ENCODE measurements at places on chromosomes 11 and 22. TPM values are rescaled to one million over a fixed set of nuclear protein-coding genes. Genes with fewer than 3 reads are reported as not detected.

Gene DCDC1
- 0.59 TPM for total RNA-seq

Gene NAV2
- total RNA-seq, result 6.8 TPM

GRCh38 chr11:10805741-10806140 is 3.0 kb downstream of the EIF4G2 start:
- no peak for DNase-seq

DNA sequence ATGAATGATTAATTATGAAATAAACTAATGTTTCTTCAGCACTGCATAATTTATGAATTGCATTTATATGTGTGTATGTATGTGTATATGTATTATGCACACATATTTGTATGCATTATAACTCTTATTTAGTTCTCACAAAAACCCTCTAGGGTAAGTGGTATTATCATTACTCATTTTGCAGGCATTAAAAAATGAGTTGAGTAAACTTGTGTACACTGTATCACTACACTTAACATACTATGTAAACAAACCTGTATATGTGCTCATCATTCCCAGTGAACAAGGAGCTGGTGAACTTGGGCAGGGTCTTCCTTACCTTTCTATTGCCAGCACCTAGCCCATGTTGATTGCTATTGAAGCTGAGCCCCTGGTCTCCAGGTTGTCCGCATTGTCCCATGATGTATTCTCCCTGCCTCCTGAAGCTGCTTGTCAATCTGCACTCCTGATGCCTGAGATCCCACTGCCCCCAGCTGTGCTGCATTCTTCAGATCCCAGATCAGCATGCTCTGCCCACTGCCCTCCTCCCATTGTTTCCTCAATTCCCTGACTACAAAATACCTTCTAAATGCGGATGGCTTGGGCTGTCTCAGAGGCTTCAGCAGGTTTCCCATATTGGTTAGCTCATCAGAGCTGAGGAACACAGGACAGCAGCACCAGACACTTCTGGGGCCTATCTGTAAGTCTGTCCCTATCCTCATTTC is 267.9 kb upstream of the SESN3 start:
- DNase-seq, result no peak

GRCh38 chr11:117823946-117824420 is 561 bp downstream of the FXYD2 start:
- DNase-seq, result peak; percentile 66
